ENCODE measurements at places on chromosomes 6 and 20.

DNA sequence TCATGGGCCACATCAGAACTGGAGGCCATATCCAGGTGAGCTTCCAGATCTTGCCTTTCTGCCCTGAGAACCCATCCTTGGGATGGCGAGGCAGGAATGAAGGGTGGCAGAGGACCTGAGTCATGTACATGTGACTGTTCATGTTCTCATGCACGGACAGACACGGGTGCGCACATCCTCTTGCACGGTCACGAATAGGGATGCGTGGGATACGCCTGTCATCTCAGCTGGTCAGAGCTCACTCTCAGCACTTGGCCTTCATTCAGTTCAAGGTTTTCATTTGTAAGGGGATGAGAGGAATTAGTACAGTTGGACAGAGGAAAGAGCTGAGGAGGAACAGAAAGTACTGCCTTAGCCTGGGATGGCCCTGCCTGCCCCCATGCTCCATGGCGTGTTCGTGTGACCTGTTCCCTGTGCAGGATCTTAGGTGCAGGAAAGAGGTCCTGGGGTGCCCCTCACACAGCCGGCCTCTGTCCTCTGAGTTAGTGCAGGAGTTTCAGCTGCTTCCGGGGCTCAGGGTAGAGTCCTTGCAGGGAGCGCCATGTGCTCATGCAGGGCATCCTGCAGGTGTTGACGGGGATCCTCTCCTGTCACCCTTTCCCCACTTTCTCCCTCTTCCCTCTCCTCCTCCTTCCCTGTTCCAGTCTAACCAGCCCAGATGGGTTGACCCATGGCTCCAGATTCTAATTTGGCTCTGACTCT, 173.4 kb downstream of the DTNBP1 start:
- no peak for DNase-seq

DNA sequence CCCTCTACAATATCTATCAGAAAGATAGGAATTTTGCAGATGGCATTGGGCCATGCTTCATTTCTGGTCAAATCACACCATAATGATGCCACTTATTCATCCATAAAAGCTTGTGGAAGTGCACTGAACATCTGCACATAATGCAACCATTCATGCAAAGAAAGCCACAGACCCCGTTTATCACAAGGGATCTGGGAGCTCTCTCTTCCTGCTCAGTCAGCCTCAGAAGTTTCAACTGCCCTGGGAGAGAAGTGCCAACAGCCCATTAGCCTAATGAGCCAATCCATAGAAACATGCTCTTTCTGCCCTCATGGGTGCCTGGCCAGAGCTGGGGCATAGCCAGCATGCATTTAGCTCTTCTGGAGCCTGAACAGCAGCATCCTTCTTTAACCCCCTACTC, 85.8 kb downstream of the SLC35F1 start:
- no peak for DNase-seq

- no peak for DNase-seq
Measured at GRCh38 chr6:51060262-51060762, 241.6 kb downstream of the TFAP2B start.

- no peak for DNase-seq
Measured at GRCh38 chr6:144053601-144054000, 41.8 kb downstream of the SF3B5 start.

GRCh38 chr6:169224185-169224695, 29.4 kb downstream of the THBS2 start:
- DNase-seq = no peak

DNA sequence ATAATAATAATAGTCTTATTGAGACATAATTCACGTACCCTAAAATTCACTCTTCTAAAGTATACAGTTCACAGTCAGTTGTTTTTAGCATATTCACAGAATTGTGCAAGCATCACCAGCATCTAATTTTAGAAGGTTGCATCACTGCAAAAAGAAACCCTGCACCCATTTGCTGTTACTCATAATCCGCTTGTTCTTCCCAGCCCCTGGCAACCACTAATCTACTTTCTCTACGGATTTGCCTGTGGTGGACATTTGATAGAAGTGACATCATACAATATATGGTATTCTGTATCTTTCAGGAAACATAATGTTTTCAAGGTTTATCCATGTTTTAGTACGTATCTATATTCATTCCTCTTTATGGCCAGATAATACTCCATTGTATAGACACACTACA, 41.5 kb upstream of the FAM184A start:
- no peak for DNase-seq

DNA sequence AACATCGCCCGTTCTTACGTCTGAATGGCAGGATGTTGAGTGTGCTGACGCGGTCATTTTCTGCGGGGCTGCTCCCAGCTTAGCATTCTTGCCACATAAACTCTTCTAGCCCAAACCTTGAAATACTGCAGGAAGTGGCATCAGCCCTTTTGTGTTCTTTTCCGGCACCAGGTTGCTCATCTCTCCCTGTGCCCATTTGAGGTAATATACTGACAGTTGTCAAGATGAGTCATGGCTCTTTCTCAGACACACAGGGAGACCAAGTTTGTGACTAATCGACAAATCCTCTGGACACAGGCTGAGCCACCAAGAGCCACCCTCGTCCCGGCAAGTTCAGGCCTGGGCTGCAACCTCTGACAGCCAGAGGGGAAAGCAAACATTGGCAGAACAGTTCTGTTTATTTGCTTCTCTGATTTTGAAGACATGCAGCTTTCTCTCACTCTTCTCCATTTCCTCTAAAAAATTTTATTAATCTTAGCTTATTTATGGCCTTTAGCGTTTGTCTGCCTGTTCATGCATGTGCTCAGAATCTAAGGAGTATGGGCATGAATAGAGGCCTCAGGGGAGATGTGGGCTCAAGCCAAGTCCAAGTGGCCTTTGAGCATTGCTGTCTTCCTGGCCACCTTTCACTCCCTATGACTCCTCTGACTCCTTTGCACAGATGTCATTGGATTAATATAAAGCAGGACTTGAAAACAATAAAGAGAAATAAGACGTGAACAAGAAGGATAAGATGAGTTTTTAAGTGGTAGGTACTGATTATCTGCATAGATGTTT, 328.2 kb upstream of the JAG1 start:
- no peak for DNase-seq

DNA sequence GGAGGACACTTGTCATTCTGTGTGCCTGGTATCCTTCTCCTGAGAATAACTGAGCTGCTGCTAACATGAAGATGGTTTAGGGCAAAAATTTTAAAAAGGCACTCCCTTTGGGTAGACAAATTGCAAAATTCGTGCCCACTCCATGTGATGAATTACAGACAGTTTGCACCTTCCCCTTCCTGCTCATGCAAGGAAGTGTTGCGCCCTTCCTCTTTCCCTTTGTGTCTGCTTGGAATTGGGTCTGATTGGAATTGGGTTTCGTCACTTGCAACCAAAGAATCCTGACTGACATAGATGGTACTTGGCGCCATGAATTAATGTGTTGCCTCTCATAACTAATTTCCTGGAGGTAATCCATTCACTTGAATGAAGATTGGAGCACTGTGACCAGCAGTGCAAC, 62.3 kb upstream of the SHLD1 start:
- no peak for DNase-seq

GRCh38 chr6:53235508-53235907, 86.9 kb upstream of the GCM1 start:
- no peak for DNase-seq

- DNase-seq = no peak
Measured at GRCh38 chr6:19303383-19303782, 533.8 kb upstream of the ID4 start.

GRCh38 chr20:957544-957943, 41.4 kb upstream of the ANGPT4 start:
- no peak for DNase-seq
